ENCODE measurements at places on chromosomes 3 and 15.

GRCh38 chr15:36218322-36218721, 361.1 kb upstream of the CDIN1 start:
- DNase-seq, result no peak

GRCh38 chr3:121995161-121996137, 26.6 kb downstream of the ILDR1 start:
- DNase-seq, result no peak

DNA sequence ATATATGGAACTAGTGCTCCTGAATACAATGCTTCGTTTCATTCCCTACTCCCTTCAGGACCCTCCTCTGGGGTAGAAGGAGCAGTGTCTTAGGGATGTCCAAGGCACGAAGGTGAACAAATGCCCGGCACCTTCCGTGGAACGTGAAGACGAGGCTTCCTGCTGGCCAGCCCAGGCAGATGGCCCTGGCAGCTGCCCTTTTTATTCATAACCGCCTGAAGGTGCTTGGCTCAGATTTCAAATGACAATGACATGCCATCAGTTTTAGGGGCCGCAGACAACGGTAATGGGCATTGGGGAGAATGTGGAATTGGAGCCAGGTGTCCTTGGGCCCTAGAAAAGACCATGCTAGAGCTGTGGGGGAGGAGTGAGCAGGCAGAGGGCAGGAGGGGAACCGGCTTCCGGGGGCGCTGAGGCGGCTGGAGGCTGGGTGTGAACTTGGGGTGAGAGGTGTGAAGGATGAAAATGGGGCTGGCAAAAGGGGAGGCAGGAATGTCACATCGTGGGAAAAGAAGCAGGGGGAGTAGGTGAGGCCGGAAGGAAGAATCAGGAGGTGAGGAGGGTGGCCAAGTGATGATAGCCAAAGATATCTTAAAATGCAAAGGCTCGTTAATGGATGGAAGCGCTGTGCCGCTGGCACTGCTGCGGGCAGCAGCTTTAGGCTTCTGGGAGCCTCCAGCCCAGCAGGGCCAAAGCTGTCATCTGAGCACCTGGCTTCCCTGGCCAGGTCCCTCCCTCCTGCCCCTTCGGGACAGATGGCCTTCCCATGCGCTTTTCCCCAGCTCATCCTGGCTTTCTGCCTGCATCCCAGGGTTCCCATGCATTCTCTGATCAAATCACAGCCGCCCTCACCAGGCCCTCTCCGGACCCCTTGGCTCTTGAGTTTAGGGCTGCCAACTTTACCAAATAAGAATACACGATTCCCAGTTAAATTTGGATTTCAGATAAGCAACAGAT, 93.7 kb downstream of the TMEM266 start:
- DNase-seq, result no peak

DNA sequence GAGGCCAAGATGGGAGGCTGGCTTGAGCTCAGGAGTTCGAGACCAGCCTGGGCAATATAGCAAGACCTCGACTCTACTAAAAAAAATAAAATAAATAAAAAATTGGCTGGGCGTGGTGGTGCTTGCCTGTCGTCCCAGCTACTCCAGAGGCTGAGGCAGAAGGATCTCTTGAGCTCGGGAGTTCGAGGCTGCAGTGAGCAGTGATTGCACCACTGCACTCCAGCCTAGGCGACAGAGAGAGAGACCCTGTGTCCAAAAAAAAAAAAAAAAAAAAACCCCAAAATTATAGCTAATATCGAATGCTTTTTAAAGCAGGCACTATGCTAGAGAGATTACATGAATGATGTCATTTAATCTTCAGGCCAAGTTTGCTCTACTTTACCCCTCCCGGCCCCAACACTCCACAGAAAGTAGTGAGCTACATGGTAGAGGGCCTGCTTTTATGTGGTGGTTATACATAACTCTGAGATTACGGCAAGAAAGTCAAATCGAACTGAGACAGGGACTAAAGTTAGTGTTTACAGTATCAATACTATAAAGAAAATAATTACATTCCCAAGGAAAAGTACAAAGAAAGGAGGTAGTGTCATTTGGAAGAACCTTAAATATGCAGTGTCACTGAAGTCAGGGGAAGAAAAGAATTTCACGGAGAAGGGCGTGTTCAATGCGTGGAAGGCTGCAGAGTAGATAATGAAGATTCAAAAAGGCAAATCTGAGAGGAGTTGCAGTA, 1.1 kb downstream of the ADPGK start:
- no peak for DNase-seq

DNA sequence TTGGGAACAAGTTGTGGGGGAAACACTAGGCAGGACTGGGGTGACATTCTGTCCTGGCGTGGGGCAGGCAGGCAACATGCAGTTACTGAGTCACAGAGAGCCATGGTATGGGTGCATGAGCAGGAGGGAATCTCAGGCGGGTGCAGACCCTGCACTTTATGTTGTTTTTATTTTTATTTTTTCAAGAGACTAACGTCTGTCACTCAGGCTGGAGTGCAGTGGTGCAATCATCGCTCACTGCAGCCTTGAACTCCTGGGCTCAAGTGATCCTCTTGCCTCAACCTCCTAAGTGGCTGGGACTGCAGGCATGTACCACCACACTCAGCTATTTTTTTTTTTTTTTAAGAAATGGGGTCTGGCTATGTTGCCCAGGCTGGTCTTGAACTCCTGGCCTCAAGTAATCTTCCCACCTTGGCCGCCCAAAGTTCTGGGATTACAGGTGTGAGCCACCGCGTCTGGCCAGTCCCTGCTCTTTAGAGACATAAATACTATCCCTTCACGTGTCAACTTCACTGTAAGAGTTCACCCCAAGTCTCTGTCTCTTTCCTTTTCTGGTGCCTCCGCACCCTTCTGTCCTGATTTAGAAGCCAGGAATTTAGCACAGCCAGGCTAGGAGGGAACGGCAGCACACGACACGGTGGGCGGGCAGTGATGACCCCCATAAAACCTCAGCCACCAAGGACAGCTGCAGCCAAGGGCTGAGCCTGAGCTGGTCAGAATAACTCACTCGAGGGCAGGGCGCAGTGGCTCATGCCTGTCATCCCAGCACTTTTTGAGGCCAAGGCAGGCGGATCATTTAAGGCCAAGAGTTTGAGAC, 72.8 kb upstream of the IQSEC1 start:
- no peak for DNase-seq

- DNase-seq, result no peak
Measured at GRCh38 chr15:69100821-69101220, 59.6 kb upstream of the GLCE start.

DNA sequence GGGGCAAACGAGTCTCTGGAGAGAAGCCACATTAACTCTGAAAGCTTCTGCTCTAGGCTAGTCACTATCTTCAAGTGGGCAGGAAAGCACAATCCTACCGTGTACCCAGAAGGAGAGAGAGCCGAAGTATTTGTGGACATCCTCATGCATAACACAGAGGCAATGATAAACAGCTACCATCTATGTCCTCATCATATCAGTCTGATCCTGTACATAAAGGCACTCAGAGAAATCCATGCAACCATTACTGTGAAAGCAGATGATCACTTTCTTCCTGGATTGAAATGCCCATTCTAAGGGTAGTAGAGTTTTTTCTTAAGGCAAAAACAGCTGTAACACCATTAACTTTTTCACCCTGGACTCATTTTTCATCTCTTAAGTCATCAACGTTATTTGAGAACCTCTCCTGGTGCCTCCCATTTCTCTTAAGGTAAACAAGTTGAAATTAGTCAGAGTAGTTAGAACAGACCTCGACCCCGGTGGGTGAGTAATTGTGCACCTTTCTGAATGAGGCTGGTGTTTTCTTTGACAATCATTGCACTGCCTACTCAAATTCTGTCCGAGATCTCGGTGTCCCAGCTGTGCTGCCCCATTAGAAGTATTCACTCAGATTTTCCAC, 327.4 kb downstream of the SHQ1 start:
- no peak for DNase-seq

DNA sequence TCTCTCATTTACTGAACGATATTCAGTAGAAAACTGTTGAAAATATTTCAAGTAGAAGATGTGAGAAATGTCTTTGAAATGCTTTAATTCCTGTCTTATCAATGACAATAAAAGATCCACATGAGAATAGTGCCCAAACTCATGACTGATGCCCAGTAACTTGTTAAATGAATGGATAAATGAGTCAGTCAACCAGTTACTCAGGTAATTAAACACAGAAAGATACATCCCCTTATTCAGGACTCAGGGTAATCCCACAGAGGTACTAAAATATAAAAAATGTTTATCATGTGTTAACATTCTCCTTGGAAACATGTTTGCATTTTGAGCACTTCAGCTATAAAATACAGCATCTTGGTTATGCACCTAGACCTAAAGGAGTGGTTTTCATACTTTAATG, 169.5 kb downstream of the MBNL1 start:
- no peak for DNase-seq

- DNase-seq, result no peak
Measured at GRCh38 chr15:42939841-42940240, 19.3 kb upstream of the TTBK2 start.

DNA sequence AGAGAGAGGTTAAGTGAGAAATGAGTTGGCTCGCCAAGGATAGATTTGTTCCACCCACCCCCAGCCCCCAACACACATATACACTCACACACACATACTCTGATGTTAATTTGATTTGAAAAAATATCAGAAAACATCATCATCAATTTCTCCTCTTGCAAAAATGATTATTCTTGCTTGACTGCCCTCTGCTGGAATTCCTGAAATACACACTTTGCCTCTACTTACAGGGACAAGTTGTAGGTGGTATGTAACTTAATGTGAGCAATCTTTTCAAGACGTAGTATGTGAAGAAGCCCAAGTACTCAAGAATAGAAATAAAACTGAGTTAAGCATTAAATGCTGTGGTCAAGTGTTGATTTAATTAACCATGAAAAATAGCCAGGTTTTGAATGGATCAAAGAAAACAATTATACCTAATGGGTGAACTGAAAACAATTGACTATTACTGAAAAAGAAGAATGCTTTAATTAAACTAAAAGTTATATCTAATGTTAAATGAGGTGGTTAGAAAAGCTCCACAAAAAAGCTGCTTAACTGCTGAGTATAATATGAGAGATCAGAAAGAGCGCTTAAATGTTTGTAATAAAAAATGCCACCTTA, 46.6 kb upstream of the MDFIC2 start:
- no peak for DNase-seq

- no peak for DNase-seq
Measured at GRCh38 chr3:156723182-156723619, 48.8 kb downstream of the TIPARP start.

GRCh38 chr3:122063908-122064307, 8.7 kb downstream of the CD86 start:
- DNase-seq, result no peak

DNA sequence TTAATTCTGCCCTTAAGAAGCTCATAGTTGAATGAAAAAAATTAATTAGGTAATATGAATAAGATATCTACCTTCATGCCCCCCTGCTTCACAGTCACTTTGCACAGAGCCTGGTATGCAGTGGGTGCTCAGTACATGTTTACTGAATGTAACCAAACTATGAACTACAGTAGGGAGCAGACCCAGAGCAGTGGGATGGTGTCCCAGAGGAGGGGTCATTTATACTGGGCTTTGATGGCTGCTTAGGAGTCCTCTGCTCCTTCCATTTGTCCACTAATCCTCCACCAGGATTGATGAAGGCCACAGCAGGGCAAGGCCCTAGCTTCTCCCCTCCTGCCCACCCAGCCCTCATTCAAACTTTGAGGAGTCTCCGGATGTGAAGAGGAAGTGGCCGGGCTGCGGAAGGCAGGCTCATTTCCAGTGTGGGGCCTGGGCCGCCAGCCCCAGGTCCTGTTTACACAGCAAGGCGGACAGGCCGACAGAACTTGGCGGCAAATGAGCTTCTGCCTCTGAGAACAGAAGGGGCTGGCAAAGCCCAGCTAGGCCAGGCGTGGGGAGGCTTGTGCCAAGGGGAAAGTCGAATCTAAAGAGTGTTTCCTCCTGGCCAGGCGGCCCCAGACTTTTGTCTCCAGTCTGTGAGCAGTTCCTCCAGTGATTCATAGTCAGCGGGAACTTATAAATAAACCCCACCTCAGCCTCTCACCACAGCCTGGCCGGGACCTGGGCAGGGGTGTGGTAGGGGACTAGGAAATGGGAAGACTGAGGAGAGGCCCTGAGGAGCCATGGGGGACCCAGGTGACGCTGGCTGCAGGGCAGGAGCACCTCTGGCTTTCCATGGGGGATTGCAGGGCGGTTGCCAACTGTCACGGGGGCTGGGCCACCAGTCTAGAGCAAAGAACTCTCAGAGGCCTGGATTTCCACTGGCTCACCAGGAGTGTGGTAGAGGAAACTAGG, 51.6 kb upstream of the LCTL start:
- DNase-seq, result peak; percentile 71

DNA sequence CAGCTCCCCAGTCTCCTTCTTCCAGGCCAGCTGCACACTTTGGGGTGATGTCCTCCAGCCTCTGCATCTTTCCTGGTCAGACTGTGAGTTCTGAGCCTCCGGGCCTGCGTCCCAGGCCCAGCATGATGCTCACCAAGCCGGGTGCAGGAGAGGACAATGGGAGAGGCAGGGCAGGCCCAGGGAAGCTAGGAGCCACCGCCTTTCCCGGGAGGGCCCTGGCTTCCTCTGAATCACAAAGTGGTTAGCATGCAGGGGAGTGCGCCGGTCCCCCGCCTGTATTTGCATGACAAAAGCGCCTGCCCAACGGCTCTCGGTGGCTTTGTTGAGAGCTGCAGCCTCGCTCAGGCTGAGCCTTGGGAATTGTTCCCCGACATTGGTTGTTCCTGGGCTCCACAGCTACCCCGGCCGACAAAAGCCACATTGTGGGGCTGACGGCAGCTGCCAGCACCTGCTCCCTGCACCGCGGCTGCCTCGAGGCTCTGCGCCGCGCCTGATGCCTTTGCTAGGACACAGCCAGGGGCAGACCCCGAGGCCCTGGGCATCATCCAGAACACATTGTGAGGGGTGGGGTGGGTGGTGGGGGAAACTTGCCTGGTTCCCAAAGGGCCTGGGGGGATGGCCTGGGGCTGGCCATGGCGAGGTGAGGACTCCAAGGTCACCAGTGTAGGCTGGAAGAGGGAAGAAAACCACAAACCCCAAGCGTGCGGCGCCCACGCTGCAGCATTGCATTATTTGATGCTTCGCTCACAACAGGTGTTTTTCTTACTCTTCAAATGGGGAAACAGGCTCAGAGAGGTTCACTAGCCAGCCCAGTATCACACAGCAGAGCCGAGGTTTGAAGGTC, 20.0 kb upstream of the KLF13 start:
- DNase-seq, result no peak

- no peak for DNase-seq
Measured at GRCh38 chr3:129021140-129021551, 20.0 kb downstream of the EFCC1 start.

DNA sequence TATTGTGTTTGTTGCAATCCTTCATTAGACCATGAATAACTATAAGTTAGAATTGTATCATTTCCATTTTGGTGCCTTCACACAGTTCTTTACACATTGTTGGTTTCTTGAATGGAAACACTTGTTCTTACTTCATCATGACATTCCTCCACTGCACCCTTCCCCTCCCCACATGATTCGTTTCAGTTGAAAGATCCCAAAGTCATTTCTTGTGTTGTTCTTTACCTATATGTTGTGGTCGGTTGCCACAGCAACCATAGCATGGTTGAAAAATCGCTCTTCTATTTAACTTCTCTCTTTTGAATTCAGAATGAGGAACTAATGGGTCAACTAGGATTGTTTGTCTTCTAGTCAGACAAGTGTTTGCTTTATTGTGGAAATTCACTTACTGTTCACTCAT, 103.3 kb downstream of the IL1RAP start:
- no peak for DNase-seq

Measured in C1 segment of cervical spinal cord (tissue), 14 donors.